ENCODE measurements at places on chromosomes 2 and 18. TPM values are rescaled to one million over a fixed set of nuclear protein-coding genes. Genes with fewer than 3 reads are reported as not detected.

The C2orf69 gene
- 9.9 TPM for total RNA-seq

The ADNP2 gene
- 28.4 TPM for total RNA-seq

The CABYR gene
- 7.8 TPM for total RNA-seq

The DUSP2 gene
- total RNA-seq = 4.5 TPM

The GKN2 gene
- not detected for total RNA-seq

The TMEM247 gene
- total RNA-seq = not detected

The KCNIP3 gene
- total RNA-seq = 5.3 TPM

The CHRNG gene
- 0.87 TPM for total RNA-seq

The RAB17 gene
- total RNA-seq = 18.4 TPM
